GM03348 (cell line): ENCODE measurements at places on chromosomes 2 and 18.

GRCh38 chr2:39851251-39851650 lies 72.2 kb upstream of the THUMPD2 start:
- DNase-seq: peak; percentile 65

GRCh38 chr2:239676716-239677452 lies 276.1 kb upstream of the HDAC4 start:
- DNase-seq: no peak

DNA sequence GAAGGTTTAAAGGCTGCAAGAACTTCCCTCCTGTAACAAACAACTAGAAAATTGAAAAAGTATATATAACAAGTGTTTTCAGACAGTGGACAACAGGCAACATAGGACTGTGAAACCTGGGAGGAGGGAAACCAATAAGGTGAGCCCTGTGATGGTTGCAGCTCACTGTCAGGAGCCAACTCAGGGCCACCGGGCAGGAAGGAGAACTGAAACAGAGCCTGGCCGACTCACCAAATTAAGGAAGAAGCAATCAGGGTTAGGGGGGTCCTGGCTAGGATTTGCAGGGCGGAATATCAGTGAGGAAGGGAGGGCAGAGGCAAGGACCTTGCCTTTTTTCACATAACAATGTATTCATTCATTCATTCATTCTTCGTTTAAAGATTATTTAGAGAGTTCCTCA lies 21.8 kb upstream of the CNRIP1 start:
- DNase-seq: no peak

DNA sequence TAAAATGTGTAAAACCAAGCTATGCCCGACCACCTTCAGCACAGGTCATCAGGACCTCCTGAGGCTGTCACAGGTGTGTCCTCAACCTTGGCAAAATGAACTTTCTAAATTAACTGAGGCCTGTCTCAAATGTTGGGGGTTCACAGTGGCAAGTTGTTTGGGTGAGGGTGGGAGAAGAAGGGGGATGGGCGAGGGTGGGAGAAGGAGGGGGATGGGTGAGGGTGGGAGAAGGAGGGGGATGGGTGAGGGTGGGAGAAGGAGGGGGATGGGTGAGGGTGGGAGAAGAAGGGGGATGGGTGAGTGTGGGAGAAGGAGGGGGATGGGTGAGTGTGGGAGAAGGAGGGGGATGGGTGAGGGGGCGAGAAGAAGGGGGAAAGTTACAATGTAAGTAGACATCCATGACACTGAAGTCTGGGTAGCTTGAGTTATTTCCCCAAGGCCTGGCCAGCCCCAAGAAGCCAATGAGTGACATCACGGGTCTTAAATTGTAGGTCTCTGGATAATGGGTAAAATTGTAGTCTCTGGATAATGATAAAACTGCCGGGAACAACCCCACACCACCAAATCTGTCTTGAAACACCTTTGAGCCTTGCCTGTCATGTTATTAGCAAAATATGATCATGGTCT lies 56.3 kb downstream of the TIMM21 start:
- no peak for DNase-seq

DNA sequence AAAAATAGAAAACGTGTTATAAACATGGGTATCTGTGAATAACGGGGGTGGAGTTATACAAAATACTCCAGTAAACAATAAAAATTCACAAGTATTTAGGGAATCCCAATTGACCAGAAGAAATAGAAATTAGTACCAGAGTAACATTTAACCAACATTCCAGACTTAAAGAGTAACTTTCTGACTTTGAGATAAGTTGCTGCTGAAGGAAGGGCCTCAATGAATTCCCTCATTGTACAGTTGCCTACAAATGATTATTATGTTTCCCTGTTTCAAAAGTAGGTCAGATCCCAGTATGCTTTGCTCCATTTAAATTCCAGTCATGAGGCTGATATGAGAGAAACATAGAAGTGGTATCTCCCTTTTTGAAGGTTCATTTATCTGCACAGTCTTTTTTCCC lies 88.3 kb upstream of the KCNH7 start:
- DNase-seq: no peak

- DNase-seq: peak; percentile 59
Observed at GRCh38 chr2:1854729-1855547, 110.6 kb upstream of the PXDN start.

- no peak for DNase-seq
Observed at GRCh38 chr2:135182190-135182589, 130.1 kb downstream of the RAB3GAP1 start.
